ENCODE measurements at places on chromosomes 5 and 9. TPM values are rescaled to one million over a fixed set of nuclear protein-coding genes. Genes with fewer than 3 reads are reported as not detected.
A peak's percentile ranks its signal among the peaks of the same experiment; 100 is the strongest.

DNA sequence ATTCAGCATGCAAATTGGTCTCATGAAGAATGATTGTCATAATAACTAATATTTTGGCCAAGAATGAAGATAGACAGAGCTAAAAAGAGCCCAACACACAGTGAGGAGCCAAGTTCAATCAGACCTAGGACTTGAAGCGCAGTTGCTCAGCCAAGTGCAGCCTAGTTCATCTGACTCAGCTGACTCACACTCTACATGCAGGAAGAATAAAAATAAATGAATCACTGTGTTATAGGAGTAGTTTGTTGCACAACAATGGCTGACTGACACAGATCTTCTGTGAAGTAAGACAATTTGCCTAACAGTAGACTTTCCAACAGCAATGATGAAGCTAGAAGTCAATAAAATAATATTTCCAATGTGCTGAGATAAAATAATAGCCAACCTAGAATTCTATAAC is 261.5 kb downstream of the CEMIP2 start:
- H3K4me3 ChIP-seq: no peak overlapping the region
- H3K27ac ChIP-seq: no peak overlapping the region
- no peak for DNase-seq
- H3K36me3 ChIP-seq: no peaks in the 10 kb centered on the region
- peaks cover 8% of the 10 kb centered on the region for H3K27me3 ChIP-seq

Gene PRRX2
- not detected for polyA plus RNA-seq

GRCh38 chr5:139852696-139853095 is 57.1 kb downstream of the PSD2 start:
- H3K4me1 ChIP-seq: no peaks in the 10 kb centered on the region
- no peak for DNase-seq
- no peak overlapping the region for H3K27ac ChIP-seq
- H3K36me3 ChIP-seq: no peaks in the 10 kb centered on the region
- H3K27me3 ChIP-seq: no peaks in the 10 kb centered on the region

GRCh38 chr5:154862766-154863165 is 4.3 kb downstream of the CNOT8 start:
- H3K36me3 ChIP-seq: peaks cover 5% of the 10 kb centered on the region
- no peak overlapping the region for H3K27ac ChIP-seq
- peaks cover 42% of the 10 kb centered on the region for H3K4me1 ChIP-seq
- H3K27me3 ChIP-seq: no peaks in the 10 kb centered on the region
- peak; percentile 19 for DNase-seq
- no peak overlapping the region for H3K4me3 ChIP-seq

GRCh38 chr5:158995694-158996173 is 104.0 kb downstream of the EBF1 start:
- H3K36me3 ChIP-seq: no peaks in the 10 kb centered on the region
- H3K4me1 ChIP-seq: peaks cover 25% of the 10 kb centered on the region
- H3K27me3 ChIP-seq: no peaks in the 10 kb centered on the region
- H3K4me3 ChIP-seq: no peak overlapping the region

Gene BHMT2
- not detected for polyA plus RNA-seq

GRCh38 chr5:166342402-166342801 is 1949.0 kb upstream of the WWC1 start:
- no peak overlapping the region for H3K27ac ChIP-seq
- H3K4me3 ChIP-seq: no peak overlapping the region
- no peaks in the 10 kb centered on the region for H3K36me3 ChIP-seq
- DNase-seq: no peak

Gene SPINK1
- polyA plus RNA-seq: not detected
